Bronchial smooth muscle cell (primary cell): ENCODE measurements at places on chromosomes 6 and 20. TPM values are rescaled to one million over a fixed set of nuclear protein-coding genes. Genes with fewer than 3 reads are reported as not detected.

Gene POU5F1
- total RNA-seq: not detected in 2 replicates

Gene ABHD16B
- total RNA-seq: under 0.01 TPM in 1 of 2 replicates, not detected in the other

Gene KIFC1
- total RNA-seq: 0.52 and 2.7 TPM in 2 replicates

Gene SLC35F1
- under 0.01 TPM in 1 of 2 replicates, not detected in the other for total RNA-seq

Gene FKBP1C
- 0.09 and 0.63 TPM in 2 replicates for total RNA-seq

Gene OR2W1
- not detected in 2 replicates for total RNA-seq

Gene MOG
- total RNA-seq: not detected in 2 replicates

Gene HTR1B
- total RNA-seq: not detected in 2 replicates
